GM06990 (cell line): ENCODE measurements at places on chromosomes 2 and 18.

GRCh38 chr2:62554440-62554839 lies 48.4 kb upstream of the TMEM17 start:
- no peak for DNase-seq

DNA sequence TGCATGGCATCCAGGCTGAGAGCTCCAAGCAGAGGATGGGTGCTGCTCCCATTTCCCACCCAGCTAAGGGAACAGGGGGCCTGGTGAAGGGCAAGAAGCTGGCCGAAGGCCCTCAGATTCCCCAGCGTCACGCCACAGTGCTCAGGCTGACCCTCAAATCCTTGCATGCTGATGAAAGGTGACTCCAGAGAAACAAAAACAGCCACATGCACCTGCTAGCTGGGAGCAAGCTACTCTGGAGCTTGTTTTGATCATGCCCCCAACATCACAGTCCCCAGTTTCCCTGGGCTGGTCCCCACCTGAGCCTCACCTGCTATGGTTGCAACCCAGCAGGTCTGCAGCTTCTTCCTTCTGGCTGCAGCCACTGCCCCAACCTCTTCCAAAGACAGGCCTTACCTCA lies 13.3 kb downstream of the RAB11FIP5 start:
- no peak for DNase-seq

DNA sequence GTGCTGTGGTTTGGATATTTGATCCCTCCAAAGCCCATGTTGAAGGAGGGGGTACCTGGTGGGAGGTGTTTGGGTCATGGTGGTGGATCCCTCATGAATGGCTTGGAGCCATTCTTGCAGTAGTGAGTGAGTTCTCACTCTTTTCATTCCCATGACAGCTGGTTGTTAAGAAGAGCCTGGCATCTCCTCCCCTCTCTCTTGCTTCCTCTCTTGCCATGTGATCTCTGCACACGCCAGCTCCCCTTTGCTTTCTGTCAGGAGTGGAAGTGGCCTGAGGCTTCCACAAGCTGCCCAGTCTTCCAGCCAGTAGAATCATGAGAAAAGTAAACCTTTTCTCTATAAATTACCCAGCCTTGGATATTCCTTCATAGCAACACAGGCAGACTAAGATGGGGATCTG lies 8.6 kb downstream of the ADD2 start:
- no peak for DNase-seq

GRCh38 chr2:230942920-230943896 lies 18.2 kb upstream of the GPR55 start:
- DNase-seq = peak; percentile 81

GRCh38 chr18:58196881-58197872 lies 153.2 kb downstream of the NEDD4L start:
- no peak for DNase-seq

DNA sequence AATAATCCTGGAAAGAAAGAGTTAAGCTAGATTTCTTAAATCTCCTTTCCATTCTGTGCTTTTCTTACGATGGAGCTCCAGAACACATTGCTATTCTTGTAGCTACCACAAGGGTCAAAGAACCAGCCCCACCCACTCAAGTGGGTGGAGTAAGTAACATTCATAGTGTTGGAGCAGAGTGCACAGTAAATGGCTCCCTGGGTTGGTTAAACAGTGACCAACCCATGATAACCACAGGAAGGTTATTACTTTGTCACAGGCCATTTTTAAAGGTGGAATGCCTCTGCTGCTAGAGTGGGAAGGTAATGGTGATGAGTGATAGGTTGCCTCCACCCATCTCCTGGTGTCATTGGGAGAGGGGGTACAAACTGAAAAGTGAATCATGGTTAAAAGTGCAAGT lies 13.9 kb downstream of the ARPC2 start:
- DNase-seq = no peak

- no peak for DNase-seq
Observed at GRCh38 chr18:22683786-22684185, 249.3 kb upstream of the RBBP8 start.

DNA sequence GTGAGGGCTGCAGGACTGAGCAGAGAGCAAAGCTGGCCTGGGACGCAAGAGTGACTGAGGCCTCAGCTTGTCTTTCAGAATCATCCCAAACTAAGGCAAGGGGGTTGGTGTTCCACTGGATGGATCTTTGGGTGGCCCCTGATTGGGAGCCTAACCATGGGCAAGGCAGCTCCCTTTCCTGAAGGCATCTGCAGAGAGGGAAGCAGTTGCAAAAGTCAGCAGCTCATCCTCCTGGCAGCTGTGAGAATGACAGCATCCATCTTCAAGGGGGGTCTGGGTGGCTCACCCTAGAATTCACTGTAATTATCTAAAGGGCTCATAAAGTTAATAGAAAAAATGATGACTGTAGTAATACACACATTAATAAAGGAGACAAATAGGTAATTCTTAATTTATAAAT lies 46.5 kb upstream of the RAB31 start:
- DNase-seq = no peak

- no peak for DNase-seq
Observed at GRCh38 chr2:199409759-199410529, 47.8 kb downstream of the SATB2 start.

- no peak for DNase-seq
Observed at GRCh38 chr18:77754475-77755044, 504.9 kb downstream of the GALR1 start.

DNA sequence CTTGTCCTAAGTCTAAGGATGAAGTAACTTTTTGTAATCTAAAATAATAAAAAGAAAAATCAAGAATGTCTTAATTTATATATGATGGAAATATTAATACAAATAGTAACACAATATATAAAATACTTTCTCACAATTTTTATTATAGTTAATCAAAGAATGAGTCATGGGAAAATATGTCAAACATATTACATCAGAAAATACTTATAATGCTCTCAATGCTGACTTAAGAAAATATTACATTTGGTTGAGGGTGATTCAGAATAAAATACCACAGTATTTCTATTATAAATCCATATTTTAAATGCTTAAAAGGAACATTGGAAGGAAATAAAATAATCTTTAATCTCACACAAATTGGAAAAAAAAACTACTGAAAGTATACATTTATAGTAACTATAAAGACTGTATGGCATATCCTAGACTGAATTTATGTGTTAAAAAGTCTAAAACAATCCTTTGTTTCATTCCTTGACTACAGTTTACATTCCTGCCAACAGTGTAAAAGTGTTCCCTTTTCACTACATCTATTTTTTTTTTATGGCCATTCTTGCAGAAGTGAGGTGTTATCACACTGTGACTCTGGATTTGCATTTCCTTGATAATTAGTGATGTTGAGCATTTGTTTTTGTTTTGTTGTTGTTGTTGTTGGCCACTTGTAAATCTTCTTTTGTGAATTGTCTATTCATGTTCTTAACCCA lies 1573.5 kb upstream of the ACVR2A start:
- DNase-seq = no peak

DNA sequence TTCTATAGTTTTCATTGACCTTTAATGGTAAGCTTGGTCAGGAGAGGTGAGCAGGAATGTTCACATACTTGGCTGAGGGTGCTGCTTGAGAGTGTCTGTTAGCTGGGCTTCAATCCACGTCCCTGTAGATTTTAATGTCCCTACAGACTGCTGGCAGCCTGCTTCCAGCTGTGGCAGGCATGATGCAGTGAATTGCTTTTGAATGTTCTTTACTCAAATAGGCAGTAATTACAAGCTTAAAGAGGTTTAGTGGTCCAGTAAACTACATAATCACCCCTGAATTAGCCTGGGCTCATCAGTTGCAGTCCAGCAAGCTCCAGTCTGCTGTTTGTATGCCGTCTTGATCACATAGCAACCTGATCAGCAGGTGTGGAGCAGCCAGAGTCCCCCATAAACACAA lies 102.1 kb downstream of the MEIS1 start:
- DNase-seq = no peak

DNA sequence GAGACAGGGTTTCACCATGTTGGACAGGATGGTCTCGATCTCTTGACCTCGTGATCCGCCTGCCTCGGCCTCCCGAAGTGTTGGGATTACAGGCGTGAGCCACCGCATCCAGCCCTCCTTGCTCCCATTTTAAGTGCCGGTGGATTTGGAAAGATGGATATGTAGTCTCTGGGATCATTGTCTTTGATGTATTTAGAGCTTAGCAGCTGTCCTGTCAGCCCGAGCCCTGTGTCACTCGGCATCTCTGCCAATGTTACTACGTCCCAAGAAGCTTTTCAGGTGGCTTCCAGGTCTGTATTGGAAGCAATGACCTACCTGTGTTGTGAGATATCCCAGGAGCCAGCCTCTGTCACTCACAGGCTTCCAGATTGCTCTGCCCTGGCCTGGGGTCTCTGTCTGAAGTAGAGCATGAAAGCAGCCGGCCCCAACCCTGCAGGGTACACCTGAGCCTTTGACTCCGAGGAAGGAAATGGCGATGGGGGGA lies 35.3 kb downstream of the MAP4K4 start:
- DNase-seq = no peak

GRCh38 chr2:131063501-131064283 lies 29.6 kb downstream of the FAM168B start:
- no peak for DNase-seq

- DNase-seq = no peak
Observed at GRCh38 chr2:41160439-41160838, 708.5 kb upstream of the SLC8A1 start.

DNA sequence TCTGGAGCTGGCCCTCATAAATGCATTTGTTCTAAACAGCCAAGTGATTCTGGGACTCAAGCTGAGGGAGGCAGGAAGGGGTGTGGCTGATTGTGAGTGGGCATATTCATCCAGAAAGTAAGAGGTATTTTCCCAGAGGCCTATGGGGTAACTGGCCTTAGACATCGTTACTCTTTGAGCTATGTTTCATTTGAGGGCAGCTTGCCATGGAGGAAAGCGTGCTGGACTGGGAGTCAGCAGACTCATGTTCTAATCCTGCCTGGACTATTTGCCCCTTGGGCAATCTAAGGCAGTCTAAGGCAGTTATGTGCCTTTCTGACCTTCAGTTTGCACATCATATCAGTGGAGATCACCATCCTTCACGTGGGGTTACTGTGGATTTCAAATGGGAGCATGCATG lies 93.5 kb upstream of the SLC14A2 start:
- no peak for DNase-seq

DNA sequence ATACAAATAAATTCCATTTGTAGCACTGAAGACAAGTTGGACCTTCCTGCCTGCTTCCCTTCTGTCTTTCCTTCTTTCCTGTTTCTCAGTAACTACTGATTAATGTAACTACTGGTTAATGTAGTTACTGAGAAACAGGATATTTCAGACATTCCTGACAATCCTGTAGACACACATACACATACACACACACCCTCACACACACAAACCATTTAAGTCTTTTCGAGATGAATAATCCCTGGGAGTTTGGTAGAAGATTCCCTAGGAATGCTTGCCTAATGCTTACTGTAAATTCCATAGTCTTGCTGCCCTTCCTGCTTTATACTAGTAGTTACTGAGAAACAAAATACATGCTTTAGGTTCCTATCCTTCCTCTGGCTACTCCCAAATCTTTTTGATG lies 83.9 kb downstream of the PIK3C3 start:
- no peak for DNase-seq

- DNase-seq = no peak
Observed at GRCh38 chr2:76193089-76193488, 482.4 kb upstream of the GCFC2 start.
